ENCODE measurements at places on chromosomes 16 and 17. TPM values are rescaled to one million over a fixed set of nuclear protein-coding genes. Genes with fewer than 3 reads are reported as not detected.

GRCh38 chr16:85534536-85535351 lies 78.4 kb upstream of the GSE1 start:
- peak overlapping the region; percentile 18 for H3K27ac ChIP-seq
- no peaks in the 10 kb centered on the region for H3K27me3 ChIP-seq
- no peak overlapping the region for H3K4me3 ChIP-seq
- peaks cover 34% of the 10 kb centered on the region for H3K4me1 ChIP-seq
- DNase-seq, result no peak

GRCh38 chr16:19179546-19180490 lies 11.8 kb downstream of the SYT17 start:
- H3K36me3 ChIP-seq, result no peaks in the 10 kb centered on the region
- no peak overlapping the region for H3K27ac ChIP-seq
- no peaks in the 10 kb centered on the region for H3K27me3 ChIP-seq
- H3K4me1 ChIP-seq, result no peaks in the 10 kb centered on the region
- DNase-seq, result no peak
- no peak overlapping the region for H3K4me3 ChIP-seq

DNA sequence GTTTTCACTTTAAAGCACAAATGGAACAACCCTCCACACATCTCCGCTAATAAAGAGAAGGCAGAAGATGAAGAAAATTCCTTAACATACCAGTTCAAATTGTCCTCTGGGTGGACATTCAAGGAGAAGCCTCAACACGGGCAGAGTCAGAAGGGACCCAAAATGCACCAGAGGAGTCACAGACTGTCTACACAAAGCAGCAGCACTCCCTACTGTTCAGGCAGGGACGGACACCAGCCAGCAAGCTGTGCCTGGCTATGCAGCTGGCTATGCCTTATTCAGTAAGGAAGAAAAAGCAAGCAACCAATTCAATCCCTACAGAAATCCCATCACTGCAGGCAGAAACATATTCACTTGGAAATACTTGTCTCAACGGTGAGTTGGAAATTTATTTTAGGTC lies 8.1 kb downstream of the DNAJC7 start:
- H3K27ac ChIP-seq, result no peak overlapping the region
- H3K36me3 ChIP-seq, result no peaks in the 10 kb centered on the region
- H3K27me3 ChIP-seq, result no peaks in the 10 kb centered on the region
- peaks cover 95% of the 10 kb centered on the region for H3K4me1 ChIP-seq

DNA sequence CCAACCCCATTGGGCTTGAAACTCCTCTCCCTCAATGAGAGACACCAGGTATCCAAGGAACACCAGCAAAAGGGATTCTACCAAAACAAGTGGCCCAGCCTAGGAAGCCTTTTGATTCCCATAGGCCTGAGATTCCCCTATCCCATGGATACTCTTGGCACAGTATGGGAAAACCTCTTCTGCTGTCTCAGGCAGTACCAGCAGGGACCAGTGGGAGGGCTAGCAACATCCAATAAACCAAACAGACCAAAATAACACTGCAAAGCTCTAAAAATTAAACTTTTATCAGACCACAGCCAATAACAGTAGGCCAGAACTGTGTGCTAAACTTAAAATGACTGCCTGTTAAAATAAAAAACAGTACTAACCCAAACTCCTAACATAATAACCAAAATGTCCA lies 153.9 kb upstream of the CES5A start:
- H3K4me1 ChIP-seq, result no peaks in the 10 kb centered on the region
- no peak for DNase-seq
- H3K27me3 ChIP-seq, result no peaks in the 10 kb centered on the region
- H3K36me3 ChIP-seq, result no peaks in the 10 kb centered on the region

DNA sequence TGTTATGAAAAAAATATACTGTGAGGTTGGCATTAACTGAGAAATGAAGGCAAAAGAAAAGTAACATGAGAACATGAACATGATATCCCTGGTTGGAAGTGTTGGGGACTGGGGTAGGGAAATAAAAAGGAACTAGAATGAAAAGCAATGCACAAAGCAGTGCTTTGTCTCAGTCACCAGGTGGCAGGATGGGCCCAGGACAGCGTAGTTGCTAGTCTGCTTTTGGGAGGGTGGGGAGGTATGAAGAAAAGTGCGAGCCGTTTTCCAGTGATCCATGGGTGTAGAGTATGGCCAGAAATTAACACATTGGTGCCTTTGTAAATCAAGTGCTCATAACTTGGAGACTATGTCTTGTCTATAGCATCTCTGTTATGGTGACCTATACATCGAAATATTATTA lies 662.5 kb upstream of the SALL1 start:
- no peaks in the 10 kb centered on the region for H3K36me3 ChIP-seq
- no peaks in the 10 kb centered on the region for H3K4me1 ChIP-seq
- no peak overlapping the region for H3K4me3 ChIP-seq
- no peak for DNase-seq

DNA sequence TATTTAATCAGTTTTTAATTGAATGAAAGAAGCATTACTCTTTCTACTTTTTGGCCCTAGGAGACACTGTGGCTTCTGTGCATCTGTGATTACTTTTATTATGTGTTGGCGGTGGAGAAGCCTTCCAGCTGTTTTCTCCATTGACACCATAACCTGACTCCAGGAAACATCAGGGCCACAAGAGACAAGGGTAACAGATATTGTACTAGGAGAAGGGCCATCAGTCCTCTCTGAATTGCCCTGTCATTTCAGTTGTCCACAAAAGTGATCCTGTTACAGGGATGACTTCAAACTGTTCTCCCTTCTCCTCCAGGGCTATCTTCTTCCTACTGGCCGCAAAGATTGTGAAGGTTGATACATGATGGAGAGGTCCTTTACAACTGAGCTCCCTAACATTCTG lies 14.6 kb downstream of the KRT39 start:
- DNase-seq, result no peak
- H3K4me1 ChIP-seq, result peaks cover 14% of the 10 kb centered on the region
- H3K27me3 ChIP-seq, result peaks cover 6% of the 10 kb centered on the region
- no peaks in the 10 kb centered on the region for H3K36me3 ChIP-seq
- H3K4me3 ChIP-seq, result no peak overlapping the region

GRCh38 chr17:48517478-48517877 lies 13.3 kb downstream of the HOXB1 start:
- H3K27ac ChIP-seq, result no peak overlapping the region
- H3K36me3 ChIP-seq, result no peaks in the 10 kb centered on the region
- H3K4me1 ChIP-seq, result peaks cover 9% of the 10 kb centered on the region

GRCh38 chr16:58418601-58419000 lies 26.3 kb downstream of the GINS3 start:
- H3K36me3 ChIP-seq, result no peaks in the 10 kb centered on the region
- H3K27ac ChIP-seq, result no peak overlapping the region
- H3K27me3 ChIP-seq, result no peaks in the 10 kb centered on the region
- H3K4me3 ChIP-seq, result no peak overlapping the region
- DNase-seq, result no peak

- no peak overlapping the region for H3K27ac ChIP-seq
- peaks cover 17% of the 10 kb centered on the region for H3K27me3 ChIP-seq
- no peak for DNase-seq
- H3K36me3 ChIP-seq, result peaks cover 39% of the 10 kb centered on the region
These were observed 1.5 kb downstream of the CLDN7 start for GRCh38 chr17:7260651-7261378.

DNA sequence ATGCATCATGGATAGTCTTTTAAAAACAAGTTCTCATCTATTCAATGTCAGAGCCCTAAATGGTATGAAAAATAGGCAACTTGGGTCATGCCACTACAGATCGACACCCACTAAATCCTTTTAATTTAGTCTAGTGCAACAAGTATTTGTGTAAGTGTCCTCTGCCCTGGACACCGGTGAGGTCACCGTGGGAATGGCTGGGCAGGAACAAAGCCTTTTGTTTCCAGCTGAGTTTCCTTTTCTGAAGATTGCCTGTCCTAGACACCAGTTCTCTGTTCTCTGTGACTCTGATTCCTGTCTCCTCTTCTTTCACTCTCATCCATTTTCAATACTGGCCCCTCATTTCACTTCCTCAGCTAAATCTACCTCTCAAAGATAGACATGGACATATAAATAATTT lies 446.5 kb downstream of the MAF start:
- H3K4me1 ChIP-seq, result no peaks in the 10 kb centered on the region
- no peaks in the 10 kb centered on the region for H3K27me3 ChIP-seq
- H3K4me3 ChIP-seq, result no peak overlapping the region
- H3K27ac ChIP-seq, result no peak overlapping the region

GRCh38 chr17:73192206-73192893 lies 505 bp upstream of the COG1 start:
- DNase-seq, result no peak
- H3K4me1 ChIP-seq, result peaks cover 30% of the 10 kb centered on the region
- peaks cover 4% of the 10 kb centered on the region for H3K36me3 ChIP-seq
- H3K27me3 ChIP-seq, result no peaks in the 10 kb centered on the region
- peak overlapping the region; percentile 92 for H3K27ac ChIP-seq

DNA sequence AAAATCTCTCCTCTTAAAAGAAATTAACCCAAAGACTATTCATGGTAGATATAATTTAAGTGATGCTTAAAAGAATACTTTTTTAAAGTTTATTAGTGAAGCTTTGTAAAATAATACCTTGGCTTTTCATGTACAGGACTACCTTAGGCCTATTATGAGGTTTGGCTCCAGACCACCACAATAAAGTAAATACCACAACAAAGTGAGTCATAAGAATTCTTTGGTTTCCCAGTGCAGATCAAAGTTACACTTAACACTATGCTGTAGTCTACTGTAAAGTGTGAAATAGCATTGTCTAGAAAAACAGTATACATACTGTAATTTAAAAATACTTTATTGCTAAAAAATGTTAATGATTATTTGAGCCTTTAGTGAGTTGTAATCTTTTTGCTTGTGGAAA lies 31.7 kb downstream of the CLTC start:
- peaks cover 5% of the 10 kb centered on the region for H3K4me1 ChIP-seq
- no peaks in the 10 kb centered on the region for H3K27me3 ChIP-seq
- H3K36me3 ChIP-seq, result peaks cover 61% of the 10 kb centered on the region
- DNase-seq, result no peak
- H3K27ac ChIP-seq, result no peak overlapping the region

GRCh38 chr17:79388556-79389295 lies 222.1 kb downstream of the RBFOX3 start:
- no peaks in the 10 kb centered on the region for H3K36me3 ChIP-seq
- H3K4me1 ChIP-seq, result peaks cover 7% of the 10 kb centered on the region
- no peak for DNase-seq
- no peak overlapping the region for H3K4me3 ChIP-seq

The CDH11 gene
- 29.2 TPM for total RNA-seq

The SCN4A gene
- 0.17 TPM for total RNA-seq

The HOXB1 gene
- not detected for total RNA-seq

The TMED6 gene
- not detected for total RNA-seq

The ENPP7 gene
- total RNA-seq, result not detected

The HNF1B gene
- total RNA-seq, result not detected
